GM12865 (cell line): ENCODE measurements at places on chromosomes 7 and 10.

GRCh38 chr7:112995059-112995824 lies 91.4 kb downstream of the GPR85 start:
- no peak for DNase-seq

DNA sequence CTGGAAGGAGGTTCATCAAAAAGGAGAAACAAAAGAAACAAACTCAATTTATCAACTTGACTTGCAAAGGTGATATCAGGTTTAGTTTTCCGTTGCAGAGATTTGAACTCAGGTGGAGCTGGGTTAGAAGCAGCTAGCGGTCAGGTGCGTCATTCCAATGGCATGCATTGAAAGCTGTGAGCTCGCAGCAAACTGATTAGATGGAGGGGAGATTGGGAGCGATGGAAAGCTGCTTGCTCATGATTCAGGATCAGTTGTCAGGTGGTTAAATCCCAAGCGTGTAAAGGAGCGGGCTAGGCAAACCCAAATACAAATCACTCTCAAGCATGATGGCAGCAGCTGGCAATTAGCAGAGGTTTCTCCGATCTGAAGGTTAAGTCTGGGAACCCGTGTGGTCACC lies 49.3 kb upstream of the AFAP1L2 start:
- DNase-seq, result no peak

DNA sequence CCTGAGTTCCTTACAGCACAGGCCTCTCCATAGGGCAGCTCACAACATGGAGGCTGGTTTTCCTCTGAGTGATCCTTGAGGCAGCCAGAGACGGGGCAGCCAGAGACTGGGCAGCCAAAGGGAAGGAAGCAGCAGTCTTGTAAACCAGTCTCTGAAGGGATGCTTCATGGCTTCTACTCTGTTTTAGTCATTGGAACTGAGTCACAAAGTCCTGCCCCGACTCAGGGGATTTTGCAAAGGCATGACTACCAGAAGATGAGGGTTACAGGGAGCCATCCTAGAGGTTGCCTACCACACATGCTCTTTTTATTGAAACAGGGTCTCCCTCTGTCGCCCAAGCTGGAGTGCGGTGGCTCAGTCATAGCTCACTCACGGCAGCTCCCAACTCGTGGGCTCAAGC lies 44.4 kb upstream of the COMMD3 start:
- DNase-seq, result no peak

GRCh38 chr10:26087666-26088065 lies 128.9 kb upstream of the GAD2 start:
- DNase-seq, result no peak
